ENCODE measurements at places on chromosomes 7 and 10.
A peak's percentile ranks its signal among the peaks of the same experiment; 100 is the strongest.

DNA sequence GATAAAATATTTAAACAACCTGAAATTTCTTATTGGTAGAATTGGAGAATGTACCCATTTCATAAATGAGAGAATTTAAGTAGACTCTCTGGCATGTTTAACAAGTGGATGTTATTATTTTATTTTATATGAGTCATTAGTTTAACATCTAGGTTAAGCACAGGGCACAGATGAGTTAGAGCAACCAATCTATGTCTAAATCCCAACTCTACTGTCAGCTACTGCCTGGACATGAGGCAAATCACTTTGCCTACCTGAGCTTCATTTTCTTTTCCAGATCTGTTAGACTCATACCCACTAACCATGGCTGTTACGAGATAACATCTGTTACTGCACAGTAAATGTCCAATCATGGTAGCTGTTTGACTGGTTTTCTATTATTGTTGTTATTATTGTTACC, 251.1 kb downstream of the INHBA start:
- no peak for DNase-seq

DNA sequence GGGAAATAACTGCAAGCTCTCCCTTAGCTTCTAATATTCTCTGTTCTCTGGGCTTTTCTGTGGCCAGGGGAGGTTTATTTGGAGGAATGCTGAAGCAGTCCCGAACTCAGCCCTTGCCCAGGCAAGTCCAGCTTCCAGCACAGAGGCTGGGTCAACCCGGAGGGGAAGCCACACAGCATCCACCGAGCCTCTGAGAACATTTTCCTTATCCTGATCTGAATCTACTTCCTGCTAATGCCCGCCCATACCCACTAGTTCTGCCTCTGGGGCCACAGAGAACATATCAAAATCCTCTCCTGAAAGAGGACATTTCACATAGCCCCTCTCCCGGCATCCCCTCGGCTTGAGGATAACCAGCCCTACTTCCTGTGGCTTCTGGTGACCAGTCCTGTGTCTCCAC, 31.1 kb downstream of the SH3PXD2A start:
- no peak for DNase-seq

DNA sequence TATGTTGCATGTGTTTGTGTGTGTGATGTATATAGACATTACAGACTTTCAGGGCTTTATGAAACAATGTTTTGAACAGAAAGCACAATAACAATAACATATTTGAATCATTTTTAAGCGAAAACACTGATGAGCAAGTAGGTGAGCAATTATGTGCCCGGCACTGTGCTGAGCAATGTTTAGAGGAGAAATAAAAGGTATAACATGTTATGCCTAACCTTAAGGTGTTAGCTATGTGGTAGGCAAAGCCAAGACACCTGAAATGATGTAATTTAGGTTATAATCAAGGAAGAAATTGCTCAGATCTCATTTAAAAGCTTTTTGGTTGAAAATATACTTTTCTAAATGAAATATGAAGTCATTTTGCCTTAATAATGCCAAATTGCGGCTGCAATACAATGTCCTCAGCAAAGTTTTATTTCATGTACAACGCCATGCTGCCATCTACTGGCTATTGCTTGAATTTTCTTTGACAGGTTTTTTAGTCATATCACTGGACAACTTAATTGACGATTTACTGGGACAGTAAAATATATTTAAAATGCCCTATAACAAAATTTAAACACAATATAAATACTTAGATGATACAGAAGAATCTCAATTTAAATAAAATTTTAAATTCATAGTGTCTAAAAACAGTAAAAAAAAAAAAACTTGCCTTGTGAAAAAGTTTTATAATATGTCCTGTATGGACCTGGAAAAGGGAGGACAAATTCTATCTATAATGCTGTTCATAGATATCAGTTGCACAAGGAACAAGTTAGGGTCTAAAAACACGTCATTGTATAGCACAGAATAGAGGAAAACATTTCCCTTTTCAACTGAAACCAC, 131.1 kb upstream of the CDK1 start:
- DNase-seq: peak; percentile 50

DNA sequence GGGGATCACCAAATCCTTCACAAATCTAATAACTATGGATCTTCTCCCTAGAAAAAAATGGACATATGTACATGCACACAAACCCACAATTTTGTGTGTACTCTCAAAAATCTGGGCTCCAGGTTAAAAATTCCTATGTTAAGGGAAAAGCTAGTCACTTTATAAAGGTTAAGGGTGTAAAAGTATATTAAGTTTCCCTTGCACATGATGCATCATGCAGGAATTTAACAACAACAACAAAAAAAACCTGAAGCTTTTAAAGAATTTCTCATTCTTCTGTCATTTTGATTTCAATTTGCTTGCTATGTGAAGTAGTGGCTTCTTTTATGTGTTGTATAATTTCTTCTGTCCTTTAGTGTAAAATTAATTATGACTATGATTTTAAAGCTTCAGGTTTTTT, 123.7 kb downstream of the CNOT4 start:
- no peak for DNase-seq

GRCh38 chr10:78571286-78571685, 497.5 kb upstream of the ZMIZ1 start:
- no peak for DNase-seq

- peak; percentile 14 for DNase-seq
These were observed 63.8 kb downstream of the BPGM start for GRCh38 chr7:134710511-134710853.

- no peak for DNase-seq
These were observed 5.5 kb upstream of the SPAG6 start for GRCh38 chr10:22339761-22340328.

DNA sequence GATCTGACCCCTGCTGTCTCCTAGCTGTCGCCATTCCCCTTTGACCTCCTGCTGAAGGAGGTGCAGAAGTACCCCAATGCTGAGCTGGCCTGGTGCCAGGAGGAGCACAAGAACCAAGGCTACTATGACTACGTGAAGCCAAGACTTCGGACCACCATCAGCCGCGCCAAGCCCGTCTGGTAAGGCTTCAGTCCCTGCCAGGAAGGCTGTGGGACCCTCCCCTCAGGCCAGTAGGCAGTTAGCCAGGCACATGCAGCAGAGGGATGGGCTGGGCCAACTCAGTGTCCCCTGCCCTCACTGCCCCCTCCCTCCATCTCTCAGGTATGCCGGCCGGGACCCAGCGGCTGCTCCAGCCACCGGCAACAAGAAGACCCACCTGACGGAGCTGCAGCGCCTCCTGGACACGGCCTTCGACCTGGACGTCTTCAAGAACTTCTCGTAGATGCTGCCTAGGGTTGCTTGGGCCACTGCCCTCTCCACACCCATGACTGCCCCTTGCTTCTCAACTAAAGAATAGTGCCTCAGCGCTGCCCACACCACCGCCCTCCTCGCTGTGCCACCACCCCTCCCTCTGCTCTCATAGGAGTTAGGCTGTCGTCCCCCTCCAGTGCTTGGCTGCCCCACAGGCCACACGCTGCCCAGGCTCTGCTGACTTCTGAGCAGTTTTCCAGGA, 41.0 kb upstream of the ZMIZ2 start:
- DNase-seq: no peak

DNA sequence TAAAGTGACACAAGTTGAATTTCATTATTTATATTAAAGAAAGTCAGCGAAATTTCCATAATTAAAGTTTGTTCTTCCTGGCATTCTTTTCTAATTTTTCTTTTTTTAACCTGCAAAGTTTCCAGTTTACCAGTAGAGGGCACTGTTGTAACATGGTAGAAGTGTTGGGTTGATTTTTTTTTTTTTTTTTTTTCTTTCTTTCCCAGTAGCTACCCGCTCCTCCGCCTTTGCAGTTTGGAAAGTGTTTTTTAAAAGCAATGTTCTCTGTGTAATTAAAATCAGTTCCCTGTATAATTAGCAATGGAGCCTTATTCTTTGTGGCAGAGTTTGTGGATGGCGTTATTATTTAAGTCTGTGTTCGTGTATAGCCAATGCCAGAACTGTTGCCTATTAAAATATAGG, 53.7 kb downstream of the TAF3 start:
- DNase-seq: peak; percentile 10

- no peak for DNase-seq
These were observed 31.8 kb upstream of the STEAP4 start for GRCh38 chr7:88338503-88338902.

GRCh38 chr7:47534322-47535034, 47.4 kb downstream of the TNS3 start:
- DNase-seq: peak; percentile 59
